T-cell (primary cell): ENCODE measurements at places on chromosomes 4 and X. TPM values are rescaled to one million over a fixed set of nuclear protein-coding genes. Genes with fewer than 3 reads are reported as not detected.

Gene PRRG3
- not detected for total RNA-seq

Gene SRPX
- total RNA-seq, result not detected

Gene TMEM154
- 19.3 TPM for total RNA-seq

Gene LGI2
- not detected for total RNA-seq

Gene CLCN4
- total RNA-seq, result 0.43 TPM

DNA sequence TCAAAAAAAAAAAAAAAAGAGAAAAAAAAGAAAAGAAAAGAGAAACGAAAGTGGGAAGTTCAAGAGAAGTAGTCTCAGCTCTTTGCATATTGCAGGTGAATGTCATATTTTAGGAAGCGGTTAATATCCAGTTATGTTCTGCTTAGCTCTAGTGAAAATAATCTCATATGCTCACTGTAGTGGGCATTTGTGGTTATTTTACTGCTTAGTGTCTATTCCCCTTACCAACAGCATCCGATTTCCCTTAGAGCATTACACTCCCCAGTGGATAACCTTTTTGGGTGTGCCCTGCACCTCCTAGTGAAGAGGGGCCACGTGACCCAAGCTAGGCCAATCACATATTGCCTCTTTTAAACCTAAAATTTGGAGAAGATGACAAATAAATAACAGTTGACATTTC lies 111.2 kb upstream of the ZNF827 start:
- H3K36me3 ChIP-seq, result no peaks in the 10 kb centered on the region
- no peaks in the 10 kb centered on the region for H3K4me1 ChIP-seq
- no peak for DNase-seq
- H3K27me3 ChIP-seq, result no peaks in the 10 kb centered on the region
- no peak overlapping the region for H3K4me3 ChIP-seq

DNA sequence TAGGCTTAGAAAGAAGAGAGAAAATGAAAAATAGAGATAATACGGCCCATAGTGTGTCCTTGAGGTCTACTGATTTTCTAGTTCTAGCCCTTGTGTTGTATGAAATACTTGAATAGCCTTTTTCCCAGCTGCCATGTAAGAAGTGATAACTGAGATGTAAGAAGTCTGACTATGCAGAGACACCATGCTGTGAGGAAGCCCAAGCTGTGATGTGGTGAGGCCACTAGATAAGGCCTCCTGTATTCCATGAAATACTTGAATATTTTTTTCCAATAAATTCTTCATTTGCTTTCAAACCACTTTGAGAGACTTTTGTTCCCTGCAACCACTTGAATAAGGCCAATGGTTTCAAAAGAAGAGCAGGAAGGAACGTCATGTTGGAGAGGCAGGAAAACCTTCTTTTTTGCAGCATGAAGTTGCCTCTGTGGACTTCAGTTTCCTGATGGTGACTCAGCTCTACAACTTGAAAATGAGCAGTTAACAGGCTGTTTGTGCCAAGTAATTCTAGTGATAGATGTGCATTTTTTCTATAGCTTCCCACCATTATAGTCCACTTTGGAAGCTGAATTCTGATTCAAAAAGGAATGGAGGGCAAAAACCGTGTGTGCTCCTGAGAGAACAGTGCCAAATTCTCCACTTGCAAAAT lies 25.5 kb upstream of the FAM9C start:
- H3K27ac ChIP-seq, result no peak overlapping the region
- no peaks in the 10 kb centered on the region for H3K27me3 ChIP-seq
- H3K4me1 ChIP-seq, result peaks cover 7% of the 10 kb centered on the region
- H3K36me3 ChIP-seq, result no peaks in the 10 kb centered on the region
- no peak overlapping the region for H3K4me3 ChIP-seq

- H3K36me3 ChIP-seq, result no peaks in the 10 kb centered on the region
- peaks cover 2% of the 10 kb centered on the region for H3K4me1 ChIP-seq
- H3K27me3 ChIP-seq, result no peaks in the 10 kb centered on the region
- peak within 1 kb of the TSS; percentile 33 for H3K27ac ChIP-seq
- peak within 1 kb of the TSS; percentile 85 for H3K4me3 ChIP-seq
Measured at GRCh38 chr4:141636082-141636770, at the start of gene IL15. Gene IL15 (plus strand): TSS chr4:141636583. CDS start chr4:141719465, 82,882 bp downstream.

DNA sequence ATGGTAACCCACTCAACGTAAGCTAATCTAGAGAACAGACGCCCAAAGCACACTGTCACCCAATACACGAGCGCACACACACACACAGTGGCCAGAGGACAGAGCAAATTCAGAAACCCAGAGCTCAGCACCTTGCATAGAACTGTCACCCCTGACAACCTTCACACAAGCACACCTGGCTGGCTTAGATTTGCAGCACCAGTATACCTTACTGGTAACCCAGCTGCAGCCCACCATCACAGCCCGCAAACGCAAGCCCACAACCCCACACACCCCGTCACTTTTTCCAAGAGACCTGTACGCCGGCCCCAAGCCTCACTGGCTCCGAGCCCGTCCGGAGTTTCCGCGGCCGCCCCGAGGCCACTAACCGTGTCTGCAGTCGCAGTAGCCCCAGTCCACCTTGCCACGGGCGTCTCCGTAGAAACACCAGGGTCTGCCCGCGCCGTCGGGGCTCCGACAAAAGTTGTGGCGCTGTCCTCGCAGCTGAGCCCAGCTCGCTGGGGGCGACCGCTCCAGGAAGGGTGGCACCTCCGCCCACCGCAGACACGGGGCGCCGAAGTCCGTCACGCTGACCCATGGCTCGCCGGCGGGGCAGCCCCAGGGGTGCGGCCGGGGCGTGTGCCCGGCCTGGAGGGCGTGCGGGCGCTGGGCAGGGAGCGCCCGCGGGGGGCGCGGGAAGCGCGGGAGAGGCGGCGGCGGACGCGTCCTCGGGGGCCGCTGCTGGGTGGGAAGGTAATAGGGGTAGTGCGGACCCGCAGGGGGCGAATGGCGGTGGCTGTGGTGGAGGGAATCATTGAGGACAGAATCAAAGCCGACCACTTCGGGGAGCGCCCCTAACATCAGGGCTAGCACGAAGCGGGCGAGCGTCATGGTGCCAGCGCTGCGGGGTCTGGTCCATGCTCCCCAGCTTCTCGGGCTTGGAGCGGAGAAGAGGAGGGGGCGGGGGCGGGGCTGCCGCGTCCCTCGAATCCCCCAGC lies 664 bp downstream of the PRSS12 start:
- H3K4me1 ChIP-seq, result peaks cover 3% of the 10 kb centered on the region
- no peaks in the 10 kb centered on the region for H3K36me3 ChIP-seq
- no peak overlapping the region for H3K27ac ChIP-seq
- H3K27me3 ChIP-seq, result peaks cover 9% of the 10 kb centered on the region
- H3K4me3 ChIP-seq, result peak overlapping the region; percentile 39

GRCh38 chr4:100989401-100989800 lies 357.9 kb downstream of the PPP3CA start:
- no peak overlapping the region for H3K27ac ChIP-seq
- no peaks in the 10 kb centered on the region for H3K4me1 ChIP-seq
- no peak for DNase-seq

DNA sequence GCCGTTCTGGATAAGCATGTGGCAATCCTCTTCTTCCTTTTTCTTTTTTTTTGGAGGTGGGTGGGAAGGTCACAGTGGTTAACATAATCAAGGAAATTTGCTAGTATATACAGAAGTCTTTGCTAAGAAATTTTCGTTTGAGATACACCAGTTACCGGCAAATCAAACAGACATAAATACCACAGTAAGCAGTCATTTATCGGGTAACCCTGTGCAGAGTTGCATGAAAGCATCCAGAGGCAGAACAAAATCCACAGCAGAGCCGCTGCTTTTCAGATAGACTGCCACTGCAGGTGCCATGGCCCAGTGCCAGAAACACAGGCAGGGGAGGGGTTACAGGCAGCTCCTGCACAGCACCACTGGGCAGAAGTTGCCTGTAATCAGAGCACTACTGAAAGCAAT lies 179.1 kb upstream of the MAB21L2 start:
- H3K27me3 ChIP-seq, result no peaks in the 10 kb centered on the region
- no peak overlapping the region for H3K4me3 ChIP-seq
- H3K4me1 ChIP-seq, result no peaks in the 10 kb centered on the region
- H3K36me3 ChIP-seq, result no peaks in the 10 kb centered on the region
- no peak overlapping the region for H3K27ac ChIP-seq

- H3K27ac ChIP-seq, result no peak overlapping the region
- peaks cover 3% of the 10 kb centered on the region for H3K27me3 ChIP-seq
- no peak overlapping the region for H3K4me3 ChIP-seq
- DNase-seq, result no peak
Measured at GRCh38 chr4:74156521-74156920, 1.4 kb upstream of the MTHFD2L start.

DNA sequence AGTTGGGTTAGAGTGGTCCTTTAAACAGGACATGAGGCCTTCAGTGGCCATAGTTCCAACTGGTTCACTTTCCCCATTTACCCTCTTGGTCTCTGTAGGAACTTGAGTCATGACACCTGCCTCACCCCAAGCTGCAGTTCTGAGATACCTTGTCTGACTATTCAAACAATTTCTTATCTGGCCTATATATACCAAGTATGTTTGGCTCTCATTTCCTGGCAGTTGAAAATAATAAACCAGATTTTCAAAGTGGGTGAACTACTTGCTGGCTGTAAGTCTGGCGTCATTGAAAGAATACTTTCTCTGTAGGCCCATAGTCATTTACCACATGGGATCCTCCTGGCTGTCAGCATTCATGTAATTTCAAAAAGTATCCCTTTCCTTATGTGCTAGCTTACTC lies 228.8 kb downstream of the SHROOM3 start:
- H3K27ac ChIP-seq, result no peak overlapping the region
- no peaks in the 10 kb centered on the region for H3K4me1 ChIP-seq
- H3K36me3 ChIP-seq, result no peaks in the 10 kb centered on the region
- no peak overlapping the region for H3K4me3 ChIP-seq
- peaks cover 6% of the 10 kb centered on the region for H3K27me3 ChIP-seq

DNA sequence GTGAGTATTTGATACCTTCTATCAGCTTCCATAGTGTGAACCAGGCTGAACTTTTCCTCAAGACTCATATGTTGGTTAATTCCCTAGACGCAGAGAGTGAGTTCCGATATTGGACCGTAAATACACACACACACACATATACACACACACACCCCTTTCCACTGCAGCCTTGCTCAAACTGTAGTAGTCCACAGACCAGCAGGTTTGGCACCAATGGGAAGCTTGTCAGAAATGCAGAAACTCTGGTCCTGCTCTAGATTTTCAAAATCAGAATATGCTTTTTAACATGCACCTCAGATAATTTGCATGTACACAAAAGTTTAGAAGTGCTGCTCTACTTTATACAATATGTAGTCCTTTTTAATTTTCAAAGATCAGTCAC lies 27.6 kb upstream of the ZNF280C start:
- no peak overlapping the region for H3K27ac ChIP-seq
- no peak for DNase-seq
- no peaks in the 10 kb centered on the region for H3K36me3 ChIP-seq
- no peaks in the 10 kb centered on the region for H3K27me3 ChIP-seq
- no peak overlapping the region for H3K4me3 ChIP-seq

- no peaks in the 10 kb centered on the region for H3K4me1 ChIP-seq
- H3K4me3 ChIP-seq, result no peak within 1 kb of the TSS
- no peak for DNase-seq
- no peaks in the 10 kb centered on the region for H3K36me3 ChIP-seq
Measured at GRCh38 chrX:134658002-134658759, at the start of gene PLAC1. Gene PLAC1 (minus strand): TSS chrX:134658471. CDS start chrX:134566682, 91,789 bp downstream.

- no peaks in the 10 kb centered on the region for H3K27me3 ChIP-seq
- no peak for DNase-seq
- no peak overlapping the region for H3K4me3 ChIP-seq
- no peak overlapping the region for H3K27ac ChIP-seq
- no peaks in the 10 kb centered on the region for H3K4me1 ChIP-seq
Measured at GRCh38 chr4:57462843-57463242, 352.7 kb upstream of the IGFBP7 start.

DNA sequence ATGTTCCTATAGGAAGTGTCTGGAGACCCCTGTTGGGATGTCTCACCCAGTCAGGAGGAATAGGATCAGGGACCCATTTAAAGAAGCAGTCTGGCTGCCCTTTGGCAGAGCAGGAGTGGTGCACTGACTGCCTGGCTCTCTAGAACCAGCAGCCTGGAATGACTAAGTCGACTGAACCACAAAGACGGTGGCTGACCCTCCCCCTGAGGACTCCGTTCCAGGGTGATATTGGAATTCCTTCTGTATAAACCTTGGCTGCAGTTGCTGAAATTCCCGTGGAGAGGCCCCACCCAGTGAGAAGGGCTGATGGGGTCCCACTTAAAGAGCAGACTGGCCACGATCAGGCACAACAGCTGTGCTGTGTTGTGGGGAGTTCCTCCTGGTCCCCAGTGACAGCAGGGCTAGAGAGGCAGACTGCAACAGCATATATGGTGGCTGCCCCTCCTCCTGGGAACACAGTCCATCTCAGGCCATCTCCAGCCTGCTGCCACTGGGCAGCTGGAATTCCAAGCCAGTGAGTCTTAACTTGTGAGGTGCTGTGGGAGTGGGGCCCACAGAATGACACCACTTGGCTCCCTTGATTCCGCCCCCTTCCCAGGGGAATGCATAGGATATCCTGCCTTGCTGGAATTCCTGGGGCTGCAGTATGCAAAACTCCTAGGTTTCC lies 41.8 kb upstream of the RLIM start:
- DNase-seq, result no peak
- H3K4me3 ChIP-seq, result no peak overlapping the region
- H3K27ac ChIP-seq, result no peak overlapping the region
- no peaks in the 10 kb centered on the region for H3K4me1 ChIP-seq
- no peaks in the 10 kb centered on the region for H3K36me3 ChIP-seq
- peaks cover 12% of the 10 kb centered on the region for H3K27me3 ChIP-seq

GRCh38 chr4:40489961-40490360 lies 139.7 kb downstream of the RBM47 start:
- H3K27me3 ChIP-seq, result peaks cover 2% of the 10 kb centered on the region
- no peak for DNase-seq
- no peak overlapping the region for H3K4me3 ChIP-seq
- no peaks in the 10 kb centered on the region for H3K36me3 ChIP-seq

DNA sequence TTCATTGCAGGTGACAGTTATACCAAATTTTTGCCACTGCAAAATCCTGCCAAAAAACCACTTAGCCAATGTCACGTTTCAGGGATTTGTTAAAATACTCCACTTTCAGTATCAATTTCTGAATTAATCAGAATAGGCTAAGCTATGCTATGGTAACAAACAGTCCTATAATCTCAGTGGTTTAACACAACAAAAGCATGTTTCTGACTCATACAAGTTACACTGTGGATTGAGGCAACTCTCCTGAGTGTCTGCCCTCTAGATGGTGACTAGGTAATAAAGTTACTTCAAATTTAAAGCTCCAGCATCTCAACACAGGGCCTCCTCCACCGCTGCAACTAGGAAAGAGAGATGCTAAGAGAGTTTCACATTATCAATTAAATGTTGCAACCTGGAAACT lies 23.0 kb upstream of the RADX start:
- no peaks in the 10 kb centered on the region for H3K36me3 ChIP-seq
- no peak for DNase-seq
- H3K4me1 ChIP-seq, result no peaks in the 10 kb centered on the region
- H3K27me3 ChIP-seq, result no peaks in the 10 kb centered on the region
- no peak overlapping the region for H3K4me3 ChIP-seq
- no peak overlapping the region for H3K27ac ChIP-seq

- H3K4me1 ChIP-seq, result no peaks in the 10 kb centered on the region
- no peaks in the 10 kb centered on the region for H3K36me3 ChIP-seq
- H3K27ac ChIP-seq, result no peak overlapping the region
- no peaks in the 10 kb centered on the region for H3K27me3 ChIP-seq
- no peak for DNase-seq
Measured at GRCh38 chrX:15694941-15695451, 30.4 kb upstream of the CLTRN start.
